ENCODE measurements at places on chromosomes 2 and 18.

GRCh38 chr2:175366815-175367214, 185.3 kb upstream of the ATP5MC3 start:
- DNase-seq: peak; percentile 45

GRCh38 chr18:28147674-28148171, 29.2 kb downstream of the CDH2 start:
- DNase-seq: no peak

DNA sequence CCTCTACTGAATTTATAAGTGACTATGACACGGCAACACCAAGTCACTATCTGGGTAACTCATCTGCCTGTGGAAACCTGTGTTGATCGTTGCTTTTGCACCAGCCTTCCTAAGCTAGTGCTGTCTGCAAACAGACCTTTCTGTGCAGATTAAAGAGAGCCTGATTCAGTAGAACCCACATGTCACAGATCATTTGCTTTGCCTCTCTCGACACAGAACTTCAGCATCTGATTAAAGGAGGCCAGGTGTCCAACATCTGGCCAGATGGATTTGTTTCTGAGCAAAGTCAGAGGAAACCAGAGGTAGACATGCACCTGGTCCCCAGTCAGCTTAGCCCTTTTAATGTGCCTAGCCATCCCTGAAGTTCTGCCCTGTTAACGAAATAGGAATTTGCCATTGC, 15.0 kb upstream of the TTR start:
- no peak for DNase-seq

- no peak for DNase-seq
These were observed 108.9 kb downstream of the INSIG2 start for GRCh38 chr2:118197011-118197675.

DNA sequence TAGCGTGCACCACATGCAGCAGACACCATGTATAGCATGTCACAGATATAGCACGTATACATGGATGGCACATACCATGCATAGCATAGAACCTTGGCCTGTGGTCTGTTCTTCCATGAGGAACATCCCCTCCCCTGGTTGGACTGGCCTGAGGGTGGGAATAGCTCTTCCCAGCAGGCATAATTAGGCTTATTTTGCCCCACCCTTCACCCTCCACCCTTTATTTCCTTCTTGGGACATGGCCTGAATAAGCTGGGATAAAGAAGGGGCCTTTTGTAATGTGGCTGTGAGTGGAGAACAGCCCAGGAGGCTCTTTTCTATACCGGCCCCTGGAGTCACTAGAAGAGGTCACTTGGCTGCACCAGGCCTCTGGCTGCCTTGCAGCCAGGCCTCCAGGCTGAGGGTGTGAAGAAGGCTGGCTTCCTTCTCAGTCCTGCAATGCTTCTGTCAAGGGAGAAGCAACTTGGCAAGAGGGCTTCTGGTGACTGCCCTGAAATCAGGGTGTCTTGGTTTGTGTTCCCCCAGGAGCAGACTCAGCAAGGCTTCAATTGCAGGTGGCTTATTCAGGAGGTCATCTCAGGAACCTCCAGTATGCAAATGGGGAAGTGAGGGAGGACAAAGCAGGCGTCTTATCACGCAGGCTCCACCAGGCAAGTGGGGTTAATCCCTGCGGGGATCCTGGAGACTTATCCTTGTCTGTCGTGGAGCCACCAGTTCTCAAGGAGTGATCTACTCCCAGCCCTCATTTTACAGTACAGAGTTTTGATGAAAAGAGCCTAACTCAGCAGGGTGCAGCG, 68.2 kb downstream of the HS6ST1 start:
- DNase-seq: no peak

DNA sequence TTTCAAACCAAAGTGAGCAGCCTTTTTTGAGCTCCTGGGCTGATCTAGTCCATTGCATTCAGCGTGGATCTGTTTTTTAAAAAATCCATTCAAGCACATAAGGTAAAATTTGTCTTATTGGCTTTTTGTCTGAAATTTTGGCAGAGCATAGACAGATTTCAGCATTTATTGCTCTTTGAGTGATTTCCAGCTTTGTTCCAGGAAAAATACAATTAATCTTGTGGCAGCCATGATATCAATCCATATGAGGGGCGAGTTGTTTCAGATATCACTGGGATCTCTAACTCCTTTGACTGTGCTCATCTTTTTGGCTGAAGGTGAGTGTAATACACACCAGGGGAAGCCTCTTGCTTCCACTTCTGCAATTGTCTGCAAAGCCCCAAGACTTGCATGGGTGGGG, 523.9 kb downstream of the SLC4A3 start:
- no peak for DNase-seq

DNA sequence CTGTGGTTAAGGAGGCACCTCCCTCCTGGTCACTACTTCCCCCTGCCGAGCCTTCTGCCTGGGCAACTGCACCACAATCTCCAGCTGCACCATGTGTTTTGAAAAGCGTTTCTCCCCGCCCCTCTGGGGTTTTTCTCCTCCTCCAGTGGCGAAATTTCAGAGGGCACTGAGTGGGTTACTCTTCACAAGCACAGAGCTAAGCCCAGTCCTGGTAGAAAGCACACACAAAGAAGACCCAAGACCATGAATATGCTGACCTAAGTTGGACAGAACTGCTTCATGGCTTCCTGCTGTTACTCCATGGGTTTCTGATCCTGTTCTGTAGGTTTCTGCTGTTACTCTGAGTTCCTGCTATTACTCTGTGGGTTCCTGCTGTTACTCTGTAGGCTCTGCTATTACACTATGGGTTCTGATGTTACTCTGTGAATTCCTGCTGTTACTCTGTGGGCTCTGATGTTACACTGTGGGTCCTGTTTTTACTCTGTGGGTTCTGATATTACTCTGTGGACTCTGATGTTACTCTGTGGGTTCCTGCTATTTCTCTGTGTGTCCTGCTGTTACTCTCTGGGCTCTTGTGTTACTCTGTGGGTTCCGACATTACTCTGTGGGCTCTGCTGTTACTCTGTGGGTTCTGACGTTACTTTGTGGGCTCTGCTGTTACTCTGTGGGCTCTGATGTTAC, 216.6 kb downstream of the RTP5 start:
- DNase-seq: peak; percentile 14

DNA sequence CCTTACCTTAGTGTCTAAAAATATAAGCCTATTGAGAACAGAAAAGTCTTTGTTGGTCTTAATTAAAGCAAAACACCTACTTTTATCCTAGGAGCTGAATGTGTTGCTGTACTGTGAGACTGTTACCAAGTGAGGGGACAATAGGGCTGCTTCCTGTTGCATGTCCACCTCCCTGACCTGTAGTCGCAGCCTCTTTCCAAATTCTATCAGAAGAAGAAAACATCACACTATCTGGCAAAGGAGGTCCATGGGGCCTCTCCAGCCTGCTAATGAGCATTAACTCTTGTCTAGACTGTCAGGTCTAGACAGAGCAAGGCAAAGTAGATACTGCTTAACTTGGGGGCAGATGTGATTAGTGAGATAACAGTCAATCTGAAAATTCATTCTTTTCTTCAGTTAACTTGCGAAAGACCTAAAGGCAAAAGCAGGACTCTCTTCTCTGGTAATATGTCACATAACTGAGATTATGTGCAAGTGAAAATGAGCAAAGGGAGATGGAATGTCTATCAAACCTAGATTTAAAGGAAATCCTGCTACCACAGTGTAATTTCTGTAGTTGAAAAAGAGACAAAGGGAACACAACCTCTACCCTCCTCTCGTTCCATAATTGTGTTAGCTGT, 66.9 kb downstream of the CDH20 start:
- no peak for DNase-seq

GRCh38 chr2:150188177-150188576, 299.3 kb downstream of the RND3 start:
- DNase-seq: no peak

DNA sequence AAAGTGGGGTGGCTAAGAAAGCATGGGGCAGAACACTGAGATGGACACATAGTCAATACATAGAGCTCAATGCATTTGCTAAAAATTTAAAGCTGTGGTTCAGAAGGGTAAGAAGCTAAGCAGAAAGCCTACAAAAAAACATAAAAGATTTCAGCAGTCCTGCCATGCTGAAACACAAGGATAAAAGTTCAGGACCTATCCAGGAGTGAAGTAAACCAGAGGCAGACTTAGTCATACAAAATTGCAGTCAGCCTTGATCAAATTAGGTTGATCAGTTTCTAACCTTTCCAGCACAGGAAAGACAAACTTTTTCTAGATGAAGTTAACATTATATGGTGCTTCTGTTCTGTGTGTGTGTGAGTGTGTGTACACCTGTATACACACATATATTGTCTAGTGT, 120.8 kb upstream of the RBMS1 start:
- no peak for DNase-seq

- no peak for DNase-seq
These were observed 8.8 kb upstream of the IFIH1 start for GRCh38 chr2:162327134-162327769.

DNA sequence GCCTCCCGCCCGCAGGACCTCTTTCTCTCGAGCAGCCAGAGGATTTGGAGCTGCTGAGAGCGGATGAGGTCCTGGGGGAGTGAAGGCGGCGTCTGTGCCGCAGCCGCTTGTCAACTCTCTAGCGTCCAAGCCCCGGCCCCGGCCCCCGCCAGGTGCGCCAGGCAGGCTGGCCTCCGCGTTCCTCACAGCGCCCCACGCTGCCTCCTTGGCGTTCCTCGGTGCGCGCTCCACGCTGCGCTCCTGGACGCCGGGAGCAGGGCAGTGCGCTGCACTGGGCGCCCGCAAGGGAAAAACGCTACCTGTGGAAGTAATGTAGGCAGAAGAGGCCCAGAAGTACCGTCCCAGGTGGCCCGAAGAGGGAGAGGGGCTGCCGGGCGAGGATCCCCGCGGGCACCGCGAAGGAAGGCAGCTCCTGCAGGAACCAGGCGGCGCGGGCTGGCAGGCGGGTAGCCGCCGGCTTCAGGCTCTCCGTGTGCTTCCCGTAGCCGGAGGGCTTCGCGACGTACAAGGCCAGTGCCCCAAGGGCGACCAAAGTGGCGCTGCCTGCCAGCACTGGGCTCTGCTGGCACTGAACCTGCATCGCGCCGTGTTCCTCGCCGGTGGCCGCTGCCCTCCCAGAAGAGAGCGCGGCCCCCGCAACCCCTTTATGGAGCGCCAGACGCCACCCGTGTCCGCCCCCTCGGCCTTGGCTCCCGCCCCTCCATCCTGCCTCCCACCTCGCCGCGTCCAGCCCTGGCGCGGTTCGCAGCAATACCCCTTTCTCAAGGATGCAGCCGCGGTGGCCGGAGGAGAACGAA, at the start of gene SRD5A2:
SRD5A2 (minus strand) TSS at position 618 of the 797 bp plus-strand sequence; CDS start at position 580, 38 bp downstream.
- DNase-seq: peak; percentile 2

DNA sequence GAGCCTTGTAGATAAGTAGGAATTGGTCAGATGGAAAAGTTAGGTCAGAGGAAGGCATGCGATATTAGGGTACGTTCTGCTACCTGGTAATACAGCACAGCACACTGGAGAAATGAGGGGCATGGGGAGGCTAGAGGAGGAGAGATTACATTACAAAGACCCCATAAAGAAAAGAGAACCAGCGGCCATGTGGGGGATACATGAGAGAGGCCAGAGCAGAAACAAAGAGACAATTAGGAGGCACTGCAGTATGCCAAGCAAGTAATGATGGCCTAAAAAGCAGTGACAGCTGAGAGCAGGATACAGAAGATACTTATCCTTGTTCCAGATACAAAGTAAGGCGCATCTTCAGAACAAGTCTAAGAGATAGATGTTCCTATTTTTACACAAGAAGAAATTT, 40.0 kb downstream of the TXNL1 start:
- DNase-seq: no peak

GRCh38 chr2:233096006-233096405, 35.9 kb downstream of the INPP5D start:
- no peak for DNase-seq

- DNase-seq: no peak
These were observed 55.8 kb upstream of the TNP1 start for GRCh38 chr2:216915557-216916150.

- no peak for DNase-seq
These were observed 420.6 kb downstream of the IRS1 start for GRCh38 chr2:226378753-226379705.

GRCh38 chr2:238285653-238286082, 2.7 kb downstream of the PER2 start:
- DNase-seq: peak; percentile 87

GRCh38 chr18:74856928-74857327, 259.3 kb downstream of the ZNF407 start:
- DNase-seq: no peak

DNA sequence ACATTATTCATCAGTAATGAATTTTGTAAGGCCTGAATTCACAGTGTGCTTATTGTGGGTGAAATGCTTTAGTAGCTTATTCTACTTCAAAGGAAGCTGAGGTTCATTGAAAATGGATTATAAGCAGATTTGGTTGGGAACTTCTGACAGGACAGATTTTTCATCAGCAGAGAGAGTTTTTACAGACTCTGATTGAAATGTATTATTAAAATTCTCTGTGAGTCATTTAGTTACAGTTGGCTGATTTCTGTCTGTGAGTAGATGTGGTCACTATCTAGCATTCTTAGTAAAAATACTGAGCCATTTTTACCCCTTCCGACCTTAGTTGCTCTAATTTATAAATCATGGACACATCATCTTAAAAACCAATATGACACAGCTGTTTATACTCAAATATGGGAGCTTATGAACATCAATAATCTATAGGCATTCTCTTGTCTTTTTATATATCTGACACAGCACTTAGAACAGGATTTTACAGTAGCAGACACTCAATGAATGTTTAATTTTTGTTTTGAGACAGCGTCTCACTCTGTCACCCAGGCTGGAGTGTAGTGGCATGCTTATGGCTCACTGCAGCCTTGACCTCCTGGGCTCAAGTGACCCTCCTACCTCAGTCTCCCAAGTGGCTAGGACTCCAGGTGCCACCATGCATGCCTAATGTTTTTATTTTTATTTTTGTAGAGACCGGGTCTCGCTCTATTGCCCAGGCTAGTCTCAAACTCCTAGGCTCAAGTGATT, 239.6 kb downstream of the BABAM2 start:
- no peak for DNase-seq

DNA sequence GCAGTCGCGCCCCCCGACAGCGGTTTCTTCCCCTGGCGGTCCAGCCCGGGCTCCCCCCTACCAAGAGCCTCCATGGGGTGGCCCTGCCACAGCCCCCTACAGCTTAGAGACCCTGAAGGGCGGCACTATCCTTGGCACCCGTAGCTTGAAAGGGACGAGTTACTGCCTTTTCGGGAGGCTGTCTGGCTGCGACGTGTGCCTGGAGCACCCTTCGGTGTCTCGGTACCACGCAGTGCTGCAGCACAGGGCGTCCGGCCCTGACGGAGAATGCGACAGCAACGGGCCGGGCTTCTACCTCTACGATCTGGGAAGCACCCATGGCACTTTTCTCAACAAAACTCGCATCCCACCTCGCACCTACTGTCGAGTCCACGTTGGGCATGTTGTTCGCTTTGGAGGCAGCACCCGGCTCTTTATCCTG, 475 bp downstream of the SLC4A1AP start:
- DNase-seq: no peak

- no peak for DNase-seq
These were observed 88.1 kb upstream of the ASAP2 start for GRCh38 chr2:9118383-9118960.

GRCh38 chr18:8140841-8141501, 468.3 kb upstream of the RAB12 start:
- no peak for DNase-seq

- no peak for DNase-seq
These were observed 99.1 kb downstream of the TACR1 start for GRCh38 chr2:75100011-75100800.

- DNase-seq: peak; percentile 45
These were observed 533 bp downstream of the CXCR4 start for GRCh38 chr2:136117391-136117841.
